ENCODE measurements at places on chromosomes 5 and 9.

- DNase-seq: no peak
These were observed 697 bp downstream of the SLC1A1 start for GRCh38 chr9:4490705-4491625.

DNA sequence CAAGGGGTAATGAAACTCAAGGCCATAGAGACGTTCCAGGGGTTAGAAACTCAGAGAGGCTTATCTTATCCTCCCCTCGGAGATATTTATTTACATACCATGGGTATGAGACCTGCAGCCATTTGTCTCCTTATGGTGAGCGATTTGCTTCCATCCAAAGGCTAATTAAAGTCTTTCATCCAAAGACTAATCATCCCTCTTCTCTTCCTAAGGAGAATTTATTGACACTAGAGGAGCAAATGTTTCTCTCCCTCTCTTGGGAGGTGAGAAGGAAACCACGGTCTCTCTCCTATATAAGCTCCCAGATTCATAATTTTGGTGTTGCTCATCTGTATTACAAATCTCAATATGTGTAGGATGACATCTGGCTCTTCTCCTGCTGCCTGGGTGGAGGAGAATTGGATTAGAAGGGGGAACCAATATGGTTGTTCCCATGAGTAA is 31.0 kb upstream of the RPS23 start:
- no peak for DNase-seq

DNA sequence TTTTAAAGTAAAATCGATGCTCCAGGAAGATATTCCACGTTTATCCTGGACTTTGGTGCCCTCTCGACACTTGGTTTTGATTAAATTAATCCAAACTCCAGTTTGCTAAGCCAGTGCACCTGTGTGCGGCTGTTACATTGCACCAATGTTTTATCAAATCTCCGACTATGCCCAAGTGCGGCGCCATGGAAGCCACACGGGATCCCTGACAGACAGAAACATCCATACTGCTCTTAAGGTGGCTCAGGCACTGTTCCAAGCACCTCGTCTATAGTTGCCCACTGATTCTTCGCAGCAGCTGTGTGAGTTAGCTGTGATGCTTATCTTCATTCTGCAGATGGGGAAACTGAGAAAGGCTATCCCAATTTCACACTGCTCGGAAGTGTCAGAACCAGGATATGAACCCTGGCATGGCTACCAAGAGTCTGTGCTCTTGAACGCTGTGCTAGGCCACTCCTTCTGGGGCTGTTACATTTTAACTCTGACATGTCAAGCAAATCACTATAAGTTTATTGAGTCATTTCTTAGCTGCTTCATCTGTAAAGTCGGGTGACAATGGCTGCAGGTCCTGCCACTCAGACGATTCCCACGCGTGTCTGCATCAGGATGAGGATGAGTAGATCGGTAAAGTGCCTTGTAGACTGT is 113.0 kb downstream of the ADAMTS2 start:
- DNase-seq: no peak

- no peak for DNase-seq
These were observed 38.6 kb downstream of the ZNF366 start for GRCh38 chr5:72468606-72469005.

- DNase-seq: no peak
These were observed 30.9 kb downstream of the NR4A3 start for GRCh38 chr9:99852617-99853016.

- DNase-seq: peak; percentile 15
These were observed 4.1 kb downstream of the MRPS2 start for GRCh38 chr9:135504262-135505243.

- no peak for DNase-seq
These were observed 43.8 kb upstream of the CER1 start for GRCh38 chr9:14766299-14766698.

DNA sequence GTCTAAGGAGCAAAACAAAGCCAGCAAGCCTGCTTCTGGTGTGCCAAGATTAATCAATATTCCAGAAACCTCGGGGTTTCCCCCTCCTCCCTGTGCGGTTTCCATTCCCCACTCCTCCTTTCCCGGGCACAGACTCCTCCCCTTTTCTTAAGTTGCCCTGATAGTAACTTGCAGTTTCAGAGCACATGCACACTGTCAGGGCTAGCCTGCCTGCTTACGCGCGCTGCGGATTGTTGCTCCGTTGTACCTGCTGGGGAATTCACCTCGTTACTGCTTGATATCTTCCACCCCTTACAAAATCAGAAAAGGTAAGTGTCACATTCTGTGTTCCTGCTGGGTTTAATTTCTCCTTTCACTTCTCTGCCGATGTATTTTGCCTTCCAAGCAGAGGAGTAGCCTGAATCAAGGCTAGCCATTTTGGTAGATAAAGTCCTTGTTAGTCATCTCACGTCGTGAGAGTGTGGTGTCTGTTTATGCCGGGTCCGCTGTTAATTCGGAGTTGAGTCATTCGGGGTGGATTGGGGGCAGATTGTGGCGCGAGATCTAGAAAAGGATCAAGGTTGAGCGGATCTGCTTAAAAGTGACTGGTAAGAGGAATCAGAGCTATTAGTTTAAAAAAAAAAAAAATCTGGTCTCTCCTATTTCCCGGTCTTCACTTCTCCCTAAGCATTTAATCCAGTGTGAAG is at the start of gene SLC1A3:
SLC1A3 (plus strand) TSS at position 179 of the 686 bp plus-strand sequence. CDS start 1,818 bp downstream, outside the sequence.
- DNase-seq: no peak

- DNase-seq: no peak
These were observed 26.0 kb downstream of the PRDM6 start for GRCh38 chr5:123115020-123115419.

DNA sequence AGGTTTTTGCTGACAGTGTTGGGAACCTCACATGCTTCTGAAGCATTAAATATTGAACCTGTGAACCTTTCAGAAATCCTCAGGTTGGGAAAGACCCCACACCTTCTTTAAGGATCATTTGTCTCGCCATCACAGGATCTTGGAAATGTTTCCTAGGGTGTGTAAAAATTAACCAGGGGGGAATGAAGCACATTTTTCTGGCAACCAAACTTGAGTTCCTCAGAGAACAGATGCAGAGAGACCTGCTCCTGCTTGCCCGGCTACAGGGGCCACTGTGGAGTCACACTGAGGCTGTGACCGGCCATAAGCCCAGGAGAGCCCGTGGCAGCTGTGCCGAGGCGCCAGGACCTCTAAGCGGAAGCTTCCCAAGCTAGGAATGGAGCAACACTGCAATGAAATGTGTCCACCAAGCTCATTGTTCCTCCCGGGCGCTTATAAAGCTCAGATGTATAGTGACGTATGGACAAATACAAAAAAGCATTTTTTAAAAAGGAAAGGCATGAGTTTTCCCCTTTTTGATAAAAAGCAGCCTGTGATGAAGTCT is 7.7 kb downstream of the CXCL14 start:
- no peak for DNase-seq

GRCh38 chr9:101440714-101441230 is 5.2 kb upstream of the ALDOB start:
- DNase-seq: no peak

GRCh38 chr9:4904322-4905134 is 80.5 kb upstream of the JAK2 start:
- DNase-seq: no peak

- DNase-seq: no peak
These were observed 28.2 kb downstream of the TCERG1 start for GRCh38 chr5:146475190-146475780.

GRCh38 chr9:121736934-121737462 is 85.6 kb downstream of the DAB2IP start:
- no peak for DNase-seq

DNA sequence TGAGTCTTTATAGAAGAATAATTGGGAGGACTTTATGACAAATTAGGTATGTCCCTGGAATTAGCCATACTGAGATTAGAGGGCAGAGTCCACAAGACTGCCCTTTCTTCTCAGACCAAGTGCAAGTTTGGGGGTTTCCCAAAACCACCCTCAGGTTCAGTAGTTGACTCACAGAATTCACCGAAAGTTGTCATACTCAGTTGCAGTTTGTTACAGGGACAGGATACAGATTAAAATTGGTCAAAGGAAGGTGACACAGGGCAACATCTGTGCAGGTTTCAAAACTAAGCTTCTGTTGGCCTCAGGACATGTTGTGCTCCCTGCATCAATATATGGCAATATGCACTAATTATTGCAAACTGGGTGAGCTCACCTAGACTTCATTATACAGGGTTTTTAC is 3.8 kb downstream of the RANBP17 start:
- no peak for DNase-seq

- no peak for DNase-seq
These were observed 354.2 kb upstream of the EFNA5 start for GRCh38 chr5:108024986-108025385.

DNA sequence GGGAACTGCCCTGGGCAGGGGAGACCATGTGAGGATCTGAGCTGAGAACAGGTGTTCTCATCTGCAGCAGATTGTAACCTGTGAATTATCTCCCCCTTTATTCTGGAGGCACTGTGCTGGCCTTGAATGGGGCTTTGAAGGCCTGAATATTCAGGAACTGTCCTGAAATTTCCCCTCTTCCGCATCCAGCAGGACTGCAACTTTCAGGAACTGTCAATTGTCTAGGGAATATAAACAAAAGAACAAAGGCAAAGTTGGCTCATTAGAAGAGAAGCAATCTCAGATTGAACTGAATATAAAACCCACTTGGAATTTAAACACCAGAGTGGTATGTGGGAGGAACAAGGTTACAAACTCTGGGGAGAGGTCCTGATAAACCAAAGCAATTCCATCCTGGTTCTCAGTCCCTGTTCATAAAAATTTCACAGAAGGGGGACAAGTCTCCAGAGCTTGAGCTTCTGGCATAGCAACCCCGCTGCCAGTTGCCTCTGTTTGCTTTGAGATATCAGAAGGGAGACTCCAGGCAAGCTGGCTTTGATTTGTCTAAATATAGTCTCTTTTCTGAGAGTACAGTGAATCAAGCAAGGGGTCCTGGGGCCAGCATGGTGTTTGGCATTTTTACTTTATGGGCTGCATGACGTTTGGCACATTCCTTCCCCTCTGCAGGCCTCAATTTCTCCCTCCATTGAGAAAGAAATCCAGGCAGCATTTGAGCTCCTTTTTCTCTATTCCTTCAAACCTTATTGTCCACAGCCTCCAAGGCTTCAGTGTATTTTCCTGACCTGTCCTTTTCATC is 47.5 kb downstream of the ADRB2 start:
- DNase-seq: no peak

- DNase-seq: no peak
These were observed 58.4 kb downstream of the COL23A1 start for GRCh38 chr5:178531786-178532185.

DNA sequence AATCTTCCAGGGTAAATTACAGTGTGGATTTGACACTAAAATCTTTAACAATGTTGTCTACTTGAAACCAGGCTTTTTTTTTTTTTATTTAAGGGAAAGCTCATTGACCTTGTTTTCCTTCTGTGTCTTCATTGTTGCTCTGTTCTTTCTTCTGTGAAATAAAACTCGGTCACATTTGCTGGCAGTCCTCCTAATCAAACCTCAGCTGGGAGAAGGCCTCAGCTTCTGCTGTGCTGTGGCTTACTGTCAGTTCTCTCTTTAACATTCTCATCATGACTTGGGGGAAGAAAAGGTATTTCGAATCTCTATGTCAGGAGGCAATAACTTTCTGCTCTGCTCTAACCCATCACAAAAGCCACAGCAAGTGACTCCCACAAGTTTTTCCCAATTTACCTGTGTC is 268.9 kb downstream of the ZNF608 start:
- DNase-seq: no peak

DNA sequence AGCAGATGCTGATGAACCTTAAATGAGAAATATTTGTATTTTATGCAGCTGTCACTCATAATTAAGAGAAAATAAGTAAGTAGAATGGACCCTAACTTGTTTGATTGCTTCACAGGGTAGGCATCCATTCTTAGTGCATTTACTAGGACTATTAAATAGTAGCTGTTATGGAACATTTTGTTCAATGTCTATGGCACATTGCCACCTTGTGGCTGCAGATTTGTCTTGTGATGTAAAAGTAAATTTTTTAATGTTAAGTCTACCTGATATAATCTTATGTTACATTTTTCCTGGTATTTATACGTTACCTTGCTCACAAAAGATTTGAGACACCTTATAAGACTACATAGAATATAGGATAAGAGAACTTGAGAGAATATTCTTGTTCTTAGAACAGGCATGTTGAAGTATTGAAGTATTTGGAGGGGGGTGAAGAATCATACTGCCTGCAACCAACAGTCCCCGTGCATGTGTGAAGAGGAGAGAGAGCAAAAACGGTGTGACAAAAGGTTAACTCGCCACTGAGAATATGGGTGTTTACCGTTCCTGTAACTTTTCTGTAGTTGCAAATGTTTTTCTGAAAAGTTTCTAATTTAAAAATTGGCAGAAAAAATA is 161.1 kb downstream of the MAST4 start:
- DNase-seq: peak; percentile 4

- no peak for DNase-seq
These were observed 421.7 kb upstream of the KIF2A start for GRCh38 chr5:61884252-61884855.

DNA sequence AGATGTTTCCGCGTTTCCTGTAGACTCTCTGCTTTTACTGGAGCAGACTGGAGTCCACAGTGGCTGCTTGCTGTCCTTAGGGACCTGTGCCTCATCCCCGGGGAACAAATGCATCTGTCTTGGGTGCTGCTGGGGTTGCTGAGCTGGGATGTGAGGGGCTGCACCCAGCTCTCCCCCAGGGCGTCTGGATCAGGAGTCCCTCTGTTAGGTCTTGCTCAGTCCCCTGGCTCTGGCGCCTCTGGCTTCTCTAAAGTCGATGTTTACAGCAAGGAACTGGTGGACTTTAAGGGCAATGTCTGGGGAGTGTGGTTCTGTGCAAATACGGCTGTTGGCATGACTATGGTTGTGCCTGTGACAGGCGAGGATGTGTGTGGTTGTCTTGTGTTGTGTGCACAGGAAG is 91.4 kb downstream of the CACNA1B start:
- DNase-seq: no peak

DNA sequence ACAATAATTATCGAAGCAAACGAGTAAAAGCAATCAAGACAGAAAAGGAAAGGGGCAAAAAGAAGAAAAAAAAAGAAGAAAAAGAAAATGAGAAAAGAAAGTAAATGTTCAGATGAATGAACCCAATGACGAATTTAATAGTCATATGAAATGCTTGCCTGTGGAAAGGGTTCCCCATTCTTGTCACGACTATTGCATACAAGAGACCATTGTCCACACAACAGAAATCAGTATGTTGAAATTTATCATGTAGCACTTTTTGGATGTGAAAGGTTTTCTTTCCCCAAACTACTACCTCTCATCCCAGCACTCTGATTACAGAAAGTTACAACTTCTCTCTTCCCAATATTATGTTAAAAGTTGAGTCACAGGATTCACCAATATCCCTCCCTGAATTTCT is 162.4 kb downstream of the ZDHHC21 start:
- DNase-seq: no peak

- DNase-seq: no peak
These were observed 133.0 kb downstream of the C9orf50 start for GRCh38 chr9:129487658-129488483.

GRCh38 chr5:160657068-160657507 is 194.9 kb downstream of the ATP10B start:
- DNase-seq: no peak

- no peak for DNase-seq
These were observed 95.6 kb downstream of the DENND1A start for GRCh38 chr9:123834218-123834888.

DNA sequence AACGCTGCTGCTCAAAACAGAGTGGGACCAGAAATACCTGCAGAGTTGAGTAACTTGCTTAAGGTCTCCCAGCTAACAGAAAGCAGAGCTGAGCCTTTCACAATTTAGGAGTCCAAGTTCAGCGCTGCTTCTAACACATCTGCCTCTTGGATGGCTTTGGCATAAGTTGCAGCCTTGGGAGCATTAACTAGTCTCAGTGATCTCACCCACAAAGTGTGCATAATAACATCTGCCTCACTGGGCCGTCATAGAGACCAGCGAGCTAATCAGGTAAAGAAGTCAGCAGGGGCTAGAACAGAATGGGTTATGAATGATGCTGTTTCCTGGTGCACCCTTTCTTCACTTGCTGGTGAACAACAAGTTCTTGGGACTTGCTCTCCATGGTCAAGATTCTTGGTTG is 36.5 kb downstream of the WWC1 start:
- no peak for DNase-seq

Measured in NCI-H510A (cell line).